ENCODE measurements at places on chromosomes 2 and 18. TPM values are rescaled to one million over a fixed set of nuclear protein-coding genes. Genes with fewer than 3 reads are reported as not detected.

Gene MAP3K19
- total RNA-seq, result not detected

Gene OTOS
- not detected for total RNA-seq

Gene OSR1
- 2.4 TPM for total RNA-seq

Gene TTC31
- total RNA-seq, result 14.2 TPM

Gene SLC30A3
- 16.0 TPM for total RNA-seq

Gene SIX3
- total RNA-seq, result not detected

- DNase-seq, result no peak
Measured at GRCh38 chr2:149438330-149438960, 108.1 kb downstream of the LYPD6 start.
